AML-193 (cell line): ENCODE measurements at places on chromosomes 6 and 20.

DNA sequence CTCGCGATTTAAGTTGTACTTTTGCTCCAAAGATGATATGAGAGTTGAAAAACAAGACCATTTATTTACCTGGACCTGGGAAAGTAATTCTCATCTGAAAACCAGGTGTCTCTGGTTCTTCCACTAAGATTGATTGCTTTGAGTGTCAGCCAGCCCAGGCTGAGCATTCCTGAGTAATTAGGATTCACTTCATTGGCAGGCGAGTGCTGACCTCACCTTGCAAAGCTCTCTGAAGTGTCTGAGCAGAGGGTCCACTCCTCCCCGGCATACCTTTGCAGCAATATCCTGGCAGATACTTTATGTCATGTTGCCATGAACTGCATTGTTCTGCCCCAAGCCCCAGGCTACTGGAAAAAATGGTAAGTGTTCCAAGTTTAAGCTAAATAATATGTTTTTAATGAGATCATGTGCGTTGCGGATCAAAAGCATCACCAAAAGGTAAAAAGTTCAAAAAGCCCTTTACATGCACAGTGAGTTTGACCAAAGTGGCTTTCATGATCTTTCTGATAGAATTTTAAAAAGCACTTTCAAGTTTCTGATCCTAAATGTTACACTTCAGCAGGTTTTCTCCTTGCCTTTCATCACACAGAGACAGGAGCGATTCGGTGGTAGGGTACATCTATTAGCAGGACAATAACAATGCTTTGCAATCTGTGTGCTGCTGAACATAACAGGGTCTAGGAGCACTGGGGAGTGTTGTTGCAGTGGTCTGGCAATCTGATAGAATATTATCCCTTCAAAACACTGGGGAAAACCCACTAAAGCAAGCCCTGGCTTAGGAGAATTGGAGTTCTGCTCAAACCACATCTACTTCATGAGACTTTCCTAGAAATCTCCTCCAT lies 127.8 kb upstream of the EEF1E1 start:
- DNase-seq, result no peak

- DNase-seq, result no peak
Measured at GRCh38 chr20:64111841-64112641, 4.7 kb upstream of the NPBWR2 start.

- no peak for DNase-seq
Measured at GRCh38 chr6:79610306-79611009, 20.7 kb upstream of the SH3BGRL2 start.

DNA sequence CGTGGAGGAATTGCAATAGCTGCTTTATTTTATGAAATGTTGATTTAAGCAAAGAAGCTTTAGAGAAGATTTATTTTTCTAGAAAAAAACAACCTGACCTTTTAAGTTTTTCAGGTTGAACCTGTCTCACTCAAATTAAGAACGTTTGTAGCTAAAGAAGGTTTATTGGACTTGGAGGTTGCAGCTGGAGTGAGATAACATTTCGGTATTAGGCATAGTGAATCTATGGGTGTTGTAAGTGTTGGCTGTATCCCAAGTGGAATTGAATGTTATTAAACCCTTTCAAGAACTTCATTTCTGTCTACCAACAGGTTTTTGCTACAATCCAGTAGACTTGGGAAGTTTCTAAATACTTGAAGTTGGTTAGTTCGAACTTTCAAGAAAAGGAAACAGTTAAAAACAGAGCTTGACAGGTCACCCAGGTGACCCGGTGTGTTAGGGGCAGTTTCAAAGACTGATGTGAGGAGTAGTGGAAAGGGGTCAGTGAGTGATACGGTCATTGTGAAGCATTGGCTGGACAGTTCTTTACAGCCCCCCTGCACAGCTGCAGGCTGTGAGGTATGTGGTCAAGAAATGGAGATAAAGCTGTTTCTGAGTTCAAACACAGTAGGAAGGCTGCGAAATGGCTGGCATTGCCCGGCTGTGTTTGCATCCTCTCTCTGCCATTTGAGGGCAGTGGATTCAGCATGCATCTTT lies 2.4 kb upstream of the TBCC start:
- peak; percentile 30 for DNase-seq

- DNase-seq, result no peak
Measured at GRCh38 chr20:58910473-58910872, 58.0 kb downstream of the GNAS start.

- DNase-seq, result no peak
Measured at GRCh38 chr6:26306232-26306631, 58.8 kb upstream of the BTN3A2 start.

GRCh38 chr20:35883778-35884540 lies 70.3 kb downstream of the SCAND1 start:
- DNase-seq, result peak; percentile 63

- DNase-seq, result no peak
Measured at GRCh38 chr6:169971081-169971861, 219.8 kb downstream of the ERMARD start.

- no peak for DNase-seq
Measured at GRCh38 chr6:142167071-142167470, 20.0 kb downstream of the VTA1 start.

- DNase-seq, result no peak
Measured at GRCh38 chr6:134674562-134674961, 275.3 kb downstream of the ALDH8A1 start.

DNA sequence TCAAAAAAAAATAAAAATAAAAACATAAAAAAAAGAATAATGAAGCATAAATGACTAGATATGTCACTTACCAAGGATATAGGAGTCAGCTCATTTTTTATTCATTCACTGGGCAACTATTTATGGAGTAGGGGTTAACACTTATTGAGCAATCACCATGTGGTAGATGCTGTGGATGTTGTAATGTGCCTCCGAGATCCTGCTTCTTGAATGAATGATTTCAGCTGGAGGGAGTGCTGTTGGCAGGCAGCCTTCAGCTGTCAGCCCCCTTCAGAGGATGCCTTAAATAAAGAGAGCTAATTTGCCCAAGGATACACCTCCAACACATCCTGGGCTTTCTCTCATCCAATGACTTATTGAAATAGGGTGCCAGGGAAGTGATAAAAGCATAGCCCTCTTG lies 229.5 kb upstream of the DTNBP1 start:
- DNase-seq, result peak; percentile 93

GRCh38 chr6:47195011-47195650 lies 114.6 kb downstream of the TNFRSF21 start:
- DNase-seq, result no peak

DNA sequence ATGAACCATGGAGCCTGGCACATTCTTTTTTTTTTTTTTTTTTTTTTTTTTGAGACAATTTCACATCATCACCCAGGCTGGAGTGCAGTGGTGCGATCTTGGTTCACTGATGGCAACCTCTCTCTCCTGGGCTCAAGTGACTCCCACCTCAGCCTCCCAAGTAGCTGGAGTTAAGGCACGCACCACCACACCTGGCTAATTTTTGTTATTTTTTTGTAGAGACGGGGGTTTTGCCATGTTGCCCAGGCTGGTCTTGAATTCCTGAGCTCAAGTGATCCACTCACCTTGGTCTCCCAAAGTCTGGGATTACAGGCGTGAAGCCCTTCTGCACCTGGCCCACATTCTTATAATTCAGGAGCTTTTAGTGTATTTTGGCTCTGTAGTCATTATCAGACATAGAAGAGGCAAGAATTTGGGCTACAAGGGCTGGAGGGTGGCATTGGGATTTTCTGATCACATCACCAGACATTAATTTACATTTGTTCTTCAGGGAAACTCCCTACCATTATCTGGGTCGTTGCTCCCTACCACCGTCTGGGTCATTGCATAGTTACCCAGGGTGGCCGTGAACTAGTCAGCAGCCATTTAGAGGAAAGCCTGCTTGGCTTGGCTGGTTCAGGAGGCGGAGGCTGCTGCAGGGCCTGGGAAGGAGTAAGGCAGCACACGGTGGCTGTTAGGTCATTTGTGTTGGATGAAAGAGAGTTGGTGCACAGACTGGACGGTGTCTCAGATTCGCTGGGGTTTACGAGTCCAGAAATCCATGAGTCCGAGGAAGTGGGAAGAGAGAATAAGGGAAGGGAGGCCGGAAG lies 17.6 kb downstream of the ARID1B start:
- no peak for DNase-seq

- DNase-seq, result no peak
Measured at GRCh38 chr20:3749689-3750531, 17.4 kb downstream of the HSPA12B start.

DNA sequence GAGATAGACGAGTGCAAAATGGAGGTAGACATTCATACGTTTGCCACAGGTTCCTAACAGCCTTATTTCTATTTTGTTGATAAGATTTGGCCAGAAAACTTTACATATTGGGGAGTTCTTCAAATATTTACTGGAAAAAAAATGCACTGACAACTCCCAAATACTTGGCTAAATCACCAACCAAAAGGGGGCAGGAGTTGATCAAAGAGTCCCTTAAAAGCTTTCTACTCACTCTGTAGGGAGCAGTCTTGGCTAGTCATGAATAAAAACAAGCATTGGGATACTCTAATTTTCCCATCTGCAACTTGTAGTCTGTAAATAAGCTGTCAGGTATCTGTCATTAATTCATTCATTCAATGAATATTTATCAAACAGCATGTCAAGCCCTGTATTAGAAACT lies 18.4 kb downstream of the TENT5A start:
- peak; percentile 70 for DNase-seq

- no peak for DNase-seq
Measured at GRCh38 chr6:1942834-1943233, 302.6 kb downstream of the GMDS start.

GRCh38 chr6:141259807-141260206 lies 872.9 kb upstream of the GJE1 start:
- DNase-seq, result no peak

GRCh38 chr6:28240471-28240870 lies 11.6 kb downstream of the ZKSCAN4 start:
- DNase-seq, result no peak

DNA sequence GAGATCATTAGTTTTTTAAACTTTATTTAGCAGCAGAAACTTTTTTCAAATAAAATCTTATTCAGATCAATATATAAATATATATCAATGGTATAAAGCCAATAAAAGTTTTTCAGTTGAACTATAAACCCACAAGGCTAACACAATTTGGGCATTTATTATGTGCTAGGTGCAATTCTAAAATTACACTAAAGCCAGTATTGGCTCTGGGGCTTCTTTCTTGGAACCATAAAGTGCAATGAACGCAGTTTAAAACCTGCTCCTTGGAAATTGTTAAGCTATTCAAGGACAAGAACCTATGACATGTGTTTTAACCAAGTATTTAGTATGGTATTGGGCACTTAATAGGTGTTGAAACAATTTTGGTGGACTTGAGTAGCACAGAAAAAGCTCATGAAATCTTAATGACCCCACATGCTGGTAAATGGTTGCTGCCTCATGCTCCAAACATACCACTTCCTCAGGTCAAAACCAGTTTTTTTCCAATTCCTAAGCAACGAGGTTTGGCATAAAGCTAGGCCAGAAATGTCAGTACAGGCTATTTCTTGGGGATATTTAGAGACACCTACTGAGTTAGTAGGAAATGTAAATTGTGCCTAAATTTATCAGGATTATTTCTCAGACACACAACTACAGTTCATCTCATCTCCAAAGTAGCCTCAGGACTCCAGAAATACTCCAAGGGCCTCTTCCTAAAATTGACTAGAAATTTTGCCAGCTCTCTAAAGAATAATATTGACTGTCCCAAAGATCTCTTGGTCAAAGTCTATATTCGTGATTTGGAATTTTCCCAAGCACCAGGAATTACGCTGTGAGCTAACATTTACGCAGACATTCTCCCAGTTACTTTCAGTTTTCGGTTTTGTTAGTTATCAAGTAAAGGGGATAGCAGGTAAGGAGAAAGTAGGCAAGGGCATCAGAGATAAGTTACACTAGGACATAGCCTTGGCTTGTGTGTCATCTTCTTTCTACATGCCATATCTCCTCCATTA lies 90.9 kb upstream of the LGSN start:
- no peak for DNase-seq

- no peak for DNase-seq
Measured at GRCh38 chr6:130027948-130028347, 9.6 kb downstream of the L3MBTL3 start.

DNA sequence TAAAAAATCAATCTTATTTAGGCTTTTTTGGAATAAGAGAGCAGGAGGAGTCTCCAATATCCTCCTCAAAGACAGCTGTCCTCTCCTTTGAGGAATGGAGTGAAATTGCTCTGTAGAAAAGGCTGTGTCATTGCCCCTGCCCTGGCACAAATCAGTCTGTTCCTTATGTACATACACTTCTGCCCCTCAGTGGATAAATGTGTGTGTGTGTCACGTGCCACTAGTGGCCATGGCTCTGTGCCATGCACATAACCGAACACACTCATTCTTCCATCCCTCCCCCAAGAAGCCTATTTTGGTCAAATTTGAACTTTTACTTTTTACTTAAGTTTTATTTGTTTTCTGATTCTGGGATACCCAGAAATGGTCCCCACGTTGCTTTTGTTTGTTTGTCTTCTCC lies 49.2 kb downstream of the ANKS1A start:
- DNase-seq, result no peak

- DNase-seq, result no peak
Measured at GRCh38 chr6:3147914-3148757, 9.2 kb downstream of the TUBB2A start.

- DNase-seq, result no peak
Measured at GRCh38 chr20:40687384-40688128, 1.5 kb downstream of the MAFB start.

GRCh38 chr6:108839083-108839642 lies 9.1 kb upstream of the ARMC2 start:
- no peak for DNase-seq

DNA sequence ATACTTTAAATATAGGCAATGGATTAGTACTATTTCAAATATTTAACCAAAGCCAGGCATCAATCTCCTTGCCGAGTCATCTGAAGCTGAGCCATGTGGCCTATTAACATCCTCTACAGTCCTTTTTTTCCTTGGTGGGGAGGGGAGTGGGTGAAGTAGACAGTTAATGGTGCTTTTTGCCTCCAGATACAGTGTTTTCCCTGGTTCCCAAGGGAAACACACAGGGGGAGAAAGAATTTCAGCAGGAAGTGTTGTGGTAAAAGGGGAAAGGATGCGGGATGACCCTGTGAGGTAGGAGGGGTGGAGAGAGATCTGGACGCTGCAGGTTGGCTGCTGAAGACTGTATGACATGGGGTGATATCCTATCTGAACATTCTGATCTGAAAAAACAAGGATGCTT lies 9.6 kb downstream of the CLDN20 start:
- no peak for DNase-seq

DNA sequence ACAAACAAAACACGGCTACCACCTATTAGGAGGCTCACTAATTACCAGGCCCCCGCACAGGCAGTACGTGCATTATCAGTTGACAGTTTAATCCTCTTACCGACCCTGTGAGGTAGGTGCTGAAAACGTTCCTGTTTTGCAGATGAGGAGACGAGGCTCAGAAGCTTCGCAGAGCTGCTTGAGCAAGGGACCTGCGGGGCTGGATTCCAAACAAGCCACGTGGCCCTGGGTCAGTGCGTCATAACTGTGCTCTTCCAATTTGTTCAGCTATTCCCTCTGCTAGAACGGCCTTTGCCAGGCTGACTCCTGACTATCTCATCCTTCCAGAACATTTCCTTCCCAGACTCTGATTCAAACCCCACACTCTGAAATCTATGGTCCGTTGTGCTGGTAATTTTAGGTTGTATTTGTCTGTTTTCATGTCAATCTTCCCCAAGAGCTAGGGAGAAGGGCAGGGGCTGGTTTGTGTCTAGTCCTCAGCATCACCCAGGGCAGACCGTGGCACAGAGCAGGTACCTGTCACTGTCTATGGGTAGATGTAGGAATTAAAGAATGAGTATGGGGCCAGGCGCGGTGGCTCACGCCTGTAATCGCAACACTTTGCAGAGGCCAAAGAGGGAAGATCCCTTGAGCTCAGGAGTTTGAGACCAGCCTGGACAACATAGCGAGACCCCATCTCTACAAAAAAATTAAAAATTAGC lies 28.8 kb upstream of the TLDC2 start:
- DNase-seq, result no peak
